ENCODE measurements at places on chromosomes 12 and 14. TPM values are rescaled to one million over a fixed set of nuclear protein-coding genes. Genes with fewer than 3 reads are reported as not detected.

The HOXC10 gene
- 2.5 TPM for total RNA-seq

The FGFR1OP2 gene
- 28.0 TPM for total RNA-seq

The GYS2 gene
- total RNA-seq, result 0.05 TPM

The TGM1 gene
- total RNA-seq, result 0.74 TPM

The TBK1 gene
- total RNA-seq, result 23.2 TPM

The TAS2R46 gene
- total RNA-seq, result not detected

The TEX22 gene
- 0.23 TPM for total RNA-seq

The SNAPC1 gene
- 12.9 TPM for total RNA-seq

The AMN gene
- total RNA-seq, result 0.21 TPM

The APPL2 gene
- total RNA-seq, result 17.8 TPM

The TAS2R30 gene
- total RNA-seq, result not detected

The RPGRIP1 gene
- total RNA-seq, result 0.28 TPM

The TMEM233 gene
- total RNA-seq, result not detected

The BEGAIN gene
- 7.2 TPM for total RNA-seq

The SNRPF gene
- 116 TPM for total RNA-seq

The RFLNA gene
- not detected for total RNA-seq

The NR4A1 gene
- 23.2 TPM for total RNA-seq

The CEBPE gene
- not detected for total RNA-seq

The SDSL gene
- total RNA-seq, result 22.3 TPM

The OR6C2 gene
- total RNA-seq, result not detected

The DDX47 gene
- total RNA-seq, result 85.1 TPM

The NPAS3 gene
- total RNA-seq, result not detected

The LGMN gene
- total RNA-seq, result 59.4 TPM

The CCDC91 gene
- total RNA-seq, result 25.4 TPM

The CALCOCO1 gene
- 21.0 TPM for total RNA-seq

The KRT3 gene
- total RNA-seq, result not detected

The ABHD12B gene
- total RNA-seq, result not detected

The PPP4R4 gene
- 0.33 TPM for total RNA-seq

The ZNF740 gene
- 15.8 TPM for total RNA-seq

The CCDC184 gene
- total RNA-seq, result 3.6 TPM

The SOAT2 gene
- total RNA-seq, result 0.23 TPM

The FGD4 gene
- 10.1 TPM for total RNA-seq

The TAS2R10 gene
- not detected for total RNA-seq

The BCL2L2 gene
- 15.2 TPM for total RNA-seq

The MUCL1 gene
- total RNA-seq, result not detected

The REP15 gene
- 0.45 TPM for total RNA-seq

The TRIM9 gene
- total RNA-seq, result 8.7 TPM

The PLEKHG7 gene
- total RNA-seq, result not detected

The MYO1H gene
- not detected for total RNA-seq

The KCNC2 gene
- total RNA-seq, result not detected

The ALDH1L2 gene
- 3.7 TPM for total RNA-seq

The PLEKHD1 gene
- total RNA-seq, result not detected

The CD27 gene
- not detected for total RNA-seq

The RPL41 gene
- total RNA-seq, result 5,790 TPM

The POTEM gene
- total RNA-seq, result not detected

The SIRT4 gene
- 1.6 TPM for total RNA-seq

The B4GALNT1 gene
- 51.6 TPM for total RNA-seq

The TEAD4 gene
- 51.6 TPM for total RNA-seq

The MIPOL1 gene
- total RNA-seq, result 3.3 TPM

The KCNH5 gene
- not detected for total RNA-seq

The KLRG1 gene
- 1.6 TPM for total RNA-seq

The RFX4 gene
- total RNA-seq, result not detected

The MBIP gene
- 11.3 TPM for total RNA-seq

The SMCO3 gene
- not detected for total RNA-seq

The TCTN1 gene
- 33.2 TPM for total RNA-seq

The DLK1 gene
- 0.42 TPM for total RNA-seq

The HOXC12 gene
- total RNA-seq, result not detected

The PRR13 gene
- total RNA-seq, result 282 TPM
